ENCODE measurements at places on chromosomes 13 and 19.

GRCh38 chr19:5857203-5858081, 6.2 kb upstream of the FUT3 start:
- no peak for DNase-seq

- DNase-seq, result no peak
Observed at GRCh38 chr19:35212241-35212640, 16.3 kb downstream of the FAM187B start.

- no peak for DNase-seq
Observed at GRCh38 chr19:7257148-7258040, 36.8 kb downstream of the INSR start.

DNA sequence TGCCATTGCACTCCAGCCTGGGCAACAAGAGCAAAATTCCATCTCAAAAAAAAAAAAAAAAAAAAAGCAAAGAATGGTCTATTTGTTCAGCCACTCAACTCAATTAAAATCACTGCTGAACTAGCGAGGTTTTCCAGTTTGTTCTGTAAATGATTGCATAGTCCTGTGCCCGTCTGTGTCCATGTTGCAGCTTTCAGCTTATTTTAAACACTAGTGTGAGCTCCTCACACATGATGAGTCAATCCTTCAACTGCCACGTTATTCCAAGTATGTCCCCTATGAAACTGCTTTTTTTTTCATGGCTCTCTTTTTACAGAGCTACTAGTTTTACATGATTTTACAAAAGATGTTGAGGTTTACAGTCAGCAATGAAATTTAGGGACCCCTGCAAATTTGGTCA, 12.2 kb downstream of the SUGP2 start:
- DNase-seq, result no peak

- DNase-seq, result peak; percentile 87
Observed at GRCh38 chr19:1133471-1133929, 29.7 kb downstream of the GPX4 start.

GRCh38 chr13:78430166-78430791, 173.1 kb downstream of the POU4F1 start:
- no peak for DNase-seq

GRCh38 chr19:3190921-3191805, 5.4 kb downstream of the NCLN start:
- DNase-seq, result no peak

GRCh38 chr19:7550987-7551761, 15.7 kb downstream of the PNPLA6 start:
- DNase-seq, result no peak

GRCh38 chr19:51194527-51195315, 30.2 kb upstream of the CD33 start:
- peak; percentile 19 for DNase-seq

- no peak for DNase-seq
Observed at GRCh38 chr13:110097013-110097412, 209.9 kb downstream of the COL4A1 start.

DNA sequence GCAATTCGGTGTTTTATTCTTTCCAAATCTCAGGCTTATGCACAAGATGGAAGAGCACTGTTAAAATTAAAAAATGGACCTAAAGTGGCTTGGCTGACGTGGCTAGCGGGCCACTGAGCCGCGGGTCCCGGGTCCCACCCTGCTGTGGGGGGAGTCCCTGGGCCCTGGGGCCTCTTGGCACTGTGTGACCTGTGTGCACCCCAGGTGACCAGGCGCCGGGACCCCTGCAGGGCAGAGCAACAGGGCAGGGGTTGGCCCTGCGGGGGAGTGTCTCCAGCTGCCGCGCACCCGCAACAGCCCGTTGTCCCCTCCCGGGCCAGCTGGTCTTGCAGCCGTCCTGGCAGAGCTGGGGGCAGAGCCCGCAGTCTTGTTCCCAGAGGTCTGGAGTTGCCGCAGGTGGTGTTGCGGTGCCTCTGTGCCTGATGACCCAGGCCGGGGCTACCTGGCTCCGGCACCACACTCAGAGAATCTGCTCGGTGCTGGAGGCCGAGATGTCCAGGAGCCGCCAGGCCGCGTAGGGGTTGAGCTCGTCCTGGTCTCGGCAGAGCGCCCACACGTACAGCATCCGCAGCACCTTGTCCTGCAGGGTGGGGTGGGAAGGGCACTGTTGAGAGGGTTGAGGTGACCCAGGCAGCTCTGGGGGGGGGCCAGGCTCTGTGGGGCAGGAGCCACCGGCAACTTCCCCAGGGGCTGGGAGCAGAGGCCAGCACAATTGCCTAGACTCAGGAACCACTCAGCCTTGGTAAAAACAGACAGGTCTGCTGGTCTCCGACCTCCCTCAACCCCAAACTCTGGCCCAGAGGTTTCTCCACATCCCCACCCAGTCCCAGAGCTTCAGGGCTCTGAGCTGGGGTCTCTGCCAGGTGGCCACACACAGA, 1.0 kb upstream of the CTXN1 start:
- DNase-seq, result no peak

GRCh38 chr19:28577666-28578065, 635.3 kb downstream of the UQCRFS1 start:
- no peak for DNase-seq

GRCh38 chr19:49149652-49150105, 5.5 kb downstream of the HRC start:
- no peak for DNase-seq

GRCh38 chr13:100824366-100824765, 149.8 kb upstream of the TMTC4 start:
- no peak for DNase-seq

- no peak for DNase-seq
Observed at GRCh38 chr19:50199259-50199555, 4.2 kb upstream of the MYH14 start.

GRCh38 chr13:112510002-112510780, 77.8 kb downstream of the TUBGCP3 start:
- DNase-seq, result no peak

DNA sequence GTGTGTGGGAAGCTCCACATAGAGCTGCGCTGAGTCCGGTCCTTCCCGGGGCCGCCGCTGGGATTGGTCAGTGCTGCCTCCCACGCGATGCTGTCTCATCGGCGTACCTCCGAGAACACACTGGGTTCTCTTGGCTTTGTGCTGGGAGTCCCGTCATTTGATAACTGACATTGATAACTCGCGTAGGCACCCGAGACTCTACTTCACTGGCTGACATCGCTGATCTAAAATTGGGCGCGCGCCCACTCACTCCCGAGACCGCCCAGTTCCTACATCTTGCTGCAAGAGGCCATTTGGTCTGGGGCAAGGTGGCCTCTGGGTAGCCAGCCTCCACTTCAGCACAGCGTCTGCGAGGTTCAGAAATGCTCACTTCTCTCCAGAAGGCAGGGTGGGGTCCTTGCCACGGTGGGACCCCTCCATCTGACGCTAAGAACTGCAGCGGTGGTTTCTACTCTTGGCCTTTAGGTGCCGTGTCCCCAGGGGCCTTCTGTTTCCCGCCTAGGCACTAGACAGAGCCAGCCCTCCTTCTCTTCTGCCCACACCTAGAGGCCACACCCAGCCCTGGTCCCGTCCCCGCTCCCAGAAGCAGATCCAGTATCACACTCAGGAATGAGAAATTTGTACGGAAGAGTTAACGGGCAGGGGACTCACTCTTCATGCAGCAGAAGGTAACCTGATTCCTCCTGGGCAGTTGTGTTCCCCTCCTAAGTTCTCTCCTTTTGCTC, 40.7 kb upstream of the ATP11A start:
- DNase-seq, result no peak

GRCh38 chr13:43354153-43354945, 331.0 kb downstream of the DNAJC15 start:
- no peak for DNase-seq

GRCh38 chr19:590396-590745, 690 bp downstream of the HCN2 start:
- no peak for DNase-seq

- no peak for DNase-seq
Observed at GRCh38 chr13:66301006-66301405, 929.1 kb downstream of the PCDH9 start.

- no peak for DNase-seq
Observed at GRCh38 chr13:42973581-42973980, 18.5 kb downstream of the EPSTI1 start.

DNA sequence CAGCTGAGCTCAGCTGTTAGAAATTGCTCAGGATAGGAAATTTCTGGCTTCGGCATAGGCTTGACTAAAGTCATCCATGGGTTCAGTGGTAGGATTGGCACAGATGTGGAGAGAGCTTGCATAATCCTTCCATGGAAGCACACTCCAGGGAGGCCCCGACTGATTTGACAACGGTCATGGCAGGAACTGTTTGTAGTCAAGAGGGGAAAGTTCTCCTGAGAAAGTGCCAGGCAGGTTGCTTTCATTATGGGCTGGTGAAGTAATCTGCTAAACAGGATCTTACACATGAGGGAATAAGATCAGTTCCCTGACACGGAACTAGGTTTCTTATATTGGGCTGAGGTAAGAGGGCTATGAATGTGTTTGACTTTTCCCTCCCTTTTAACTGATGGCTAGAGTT, 120.1 kb downstream of the RGCC start:
- DNase-seq, result no peak

DNA sequence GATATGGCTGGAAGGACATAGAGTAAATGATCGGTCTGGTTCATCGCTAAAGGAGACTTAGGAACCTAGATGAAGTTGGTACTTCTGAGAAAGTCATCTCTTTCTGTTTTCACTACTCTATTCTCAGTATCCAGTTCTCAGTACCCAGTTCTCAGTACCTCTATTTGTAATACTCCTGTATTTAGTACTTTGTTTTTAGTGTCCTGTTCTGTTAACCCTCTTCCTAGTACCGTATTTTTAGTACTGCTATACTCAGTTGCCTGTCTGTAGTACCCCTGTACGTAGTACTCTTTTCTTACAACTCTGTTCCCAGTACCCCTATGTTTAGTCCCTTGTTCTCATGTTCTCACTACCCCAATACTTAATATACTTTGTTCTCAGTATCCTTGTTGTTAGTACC, 1.2 kb downstream of the RFXAP start:
- peak; percentile 36 for DNase-seq

DNA sequence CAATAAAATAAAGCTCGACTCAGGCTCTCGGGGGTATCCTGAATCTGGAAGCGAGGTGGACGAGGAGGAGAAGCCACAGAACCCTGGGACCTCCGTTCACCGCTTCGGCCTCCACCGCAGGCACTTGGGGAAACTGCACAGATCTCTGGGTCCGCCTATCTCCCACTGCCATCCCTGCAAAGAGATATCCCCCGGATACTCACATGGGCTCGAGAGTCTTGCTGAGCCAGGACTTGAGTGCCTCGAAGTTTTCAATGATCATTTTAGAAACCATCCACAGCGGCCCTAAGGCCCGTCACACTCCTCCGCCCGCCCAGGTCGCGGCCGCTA, 589 bp downstream of the RBM26 start:
- no peak for DNase-seq

- DNase-seq, result no peak
Observed at GRCh38 chr13:26968431-26969341, 202.9 kb downstream of the USP12 start.

DNA sequence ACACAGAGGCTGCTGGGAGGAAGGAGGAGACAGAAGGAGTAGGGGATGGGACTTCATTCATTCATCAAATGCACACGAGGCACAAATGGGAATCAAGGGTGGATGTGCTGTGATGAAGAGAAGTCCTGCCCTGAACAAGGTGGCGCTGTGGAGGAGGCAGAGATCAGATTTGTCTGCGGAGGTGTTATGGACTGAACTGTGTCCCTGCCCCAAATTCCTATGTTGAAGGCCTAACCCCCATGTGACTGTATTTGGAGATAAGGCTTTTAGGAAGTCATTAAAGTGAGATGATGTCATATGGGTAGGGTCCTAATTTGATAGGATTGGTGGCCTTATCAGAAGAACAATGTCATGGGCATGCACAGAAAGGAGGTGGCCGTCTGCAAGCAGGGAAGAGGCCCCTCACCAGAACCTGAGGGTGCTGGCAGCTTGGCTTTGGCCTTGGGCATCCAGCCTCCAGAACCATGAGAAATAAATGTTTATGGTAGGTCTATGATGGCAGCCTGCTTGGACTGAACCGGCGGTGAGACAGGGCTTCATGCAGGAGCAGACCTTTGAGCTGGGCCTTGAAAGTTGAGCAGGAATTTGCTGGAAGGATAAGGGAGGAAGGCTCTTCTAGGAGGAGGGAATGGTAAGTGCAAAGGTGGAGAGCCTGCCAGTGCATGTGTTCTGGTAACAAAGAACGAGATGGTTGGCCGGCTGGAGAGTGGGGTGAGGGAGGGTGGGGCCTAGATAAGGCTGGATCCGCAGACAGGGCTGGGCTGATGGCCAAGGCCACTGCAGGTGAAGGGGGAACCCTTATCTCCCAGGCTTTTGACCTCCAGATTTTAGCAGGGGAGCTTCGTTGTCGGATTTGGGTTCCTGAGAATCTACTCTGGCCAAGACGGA, 2.7 kb upstream of the CEBPA start:
- no peak for DNase-seq

- DNase-seq, result no peak
Observed at GRCh38 chr13:43191546-43191945, 168.2 kb downstream of the DNAJC15 start.

GRCh38 chr13:98252931-98253470, 75.9 kb upstream of the RNF113B start:
- DNase-seq, result no peak

DNA sequence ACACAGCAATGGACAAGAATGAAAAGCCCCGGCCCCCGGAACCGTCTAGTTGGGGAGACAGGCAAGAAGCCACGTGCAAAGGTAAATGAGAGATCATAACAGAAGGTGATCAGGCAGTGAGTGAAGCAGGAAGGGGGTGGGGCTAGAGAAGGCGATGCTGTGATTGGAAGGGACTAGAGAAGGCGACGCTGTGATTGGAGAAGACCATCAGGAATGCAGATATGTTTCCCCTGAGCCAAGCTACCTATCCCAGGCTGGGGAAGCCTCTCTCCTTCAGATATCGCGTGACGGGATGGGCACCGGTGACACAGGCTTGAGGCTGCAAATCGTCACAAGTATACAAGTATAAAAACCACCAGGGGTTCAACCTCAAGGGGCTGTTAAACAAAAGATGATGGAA, 21.8 kb downstream of the DCAF15 start:
- no peak for DNase-seq

GRCh38 chr13:87128036-87128435, 543.1 kb upstream of the SLITRK5 start:
- no peak for DNase-seq

GRCh38 chr19:38550376-38550775, 67.4 kb downstream of the MAP4K1 start:
- no peak for DNase-seq

DNA sequence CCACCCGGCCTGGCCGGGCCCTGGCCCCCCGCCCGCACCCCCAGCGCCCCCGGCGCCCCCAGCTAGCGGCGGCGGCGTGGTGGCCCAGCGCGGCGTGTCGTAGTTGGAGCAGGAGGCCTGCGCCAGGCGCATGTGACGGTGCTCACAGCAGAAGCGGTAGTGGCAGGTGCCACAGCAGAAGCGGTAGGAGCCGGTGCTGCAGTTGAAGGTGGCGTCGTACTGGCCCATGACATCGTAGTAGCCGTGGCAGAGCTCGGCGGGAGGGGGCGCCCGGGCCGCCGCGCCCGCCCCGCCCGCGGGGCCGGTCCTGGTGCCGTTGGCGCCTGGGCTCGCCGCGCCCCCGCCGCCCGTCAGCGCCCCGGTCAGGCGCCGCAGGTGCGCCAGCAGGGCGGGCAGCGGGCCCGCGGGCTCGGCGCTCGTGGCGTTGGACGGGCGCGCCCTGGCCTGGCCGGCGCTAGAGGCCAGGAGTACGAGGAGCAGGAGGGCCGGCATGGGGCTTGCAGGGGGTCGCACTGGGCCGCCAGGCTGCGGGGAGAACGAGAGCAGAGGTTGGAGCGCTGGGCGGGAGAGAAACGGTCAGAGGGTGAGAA, 633 bp downstream of the SHISA7 start:
- no peak for DNase-seq
